ENCODE measurements at places on chromosomes 7 and 10.
A peak's percentile ranks its signal among the peaks of the same experiment; 100 is the strongest.

GRCh38 chr10:120735773-120736371 is 115.3 kb upstream of the WDR11 start:
- no peak for DNase-seq

DNA sequence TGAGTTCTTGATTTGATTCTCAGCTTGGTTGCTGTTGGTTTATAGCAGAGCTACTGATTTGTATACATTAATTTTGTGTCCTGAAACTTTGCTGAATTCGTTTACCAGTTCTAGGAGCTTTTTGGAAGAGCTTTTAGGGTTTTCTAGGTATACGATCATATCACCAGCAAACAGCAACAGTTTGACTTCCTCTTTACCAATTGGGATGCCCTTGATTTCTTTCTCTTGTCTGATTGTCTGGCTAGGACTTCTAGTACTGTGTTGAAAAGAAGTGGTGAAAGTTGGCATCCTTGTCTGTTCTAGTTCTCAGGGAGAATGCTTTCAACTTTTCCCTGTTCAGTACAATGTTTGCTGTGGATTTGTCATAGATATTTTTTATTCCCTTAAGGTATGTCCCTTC is 86.2 kb downstream of the PLXDC2 start:
- no peak for DNase-seq

DNA sequence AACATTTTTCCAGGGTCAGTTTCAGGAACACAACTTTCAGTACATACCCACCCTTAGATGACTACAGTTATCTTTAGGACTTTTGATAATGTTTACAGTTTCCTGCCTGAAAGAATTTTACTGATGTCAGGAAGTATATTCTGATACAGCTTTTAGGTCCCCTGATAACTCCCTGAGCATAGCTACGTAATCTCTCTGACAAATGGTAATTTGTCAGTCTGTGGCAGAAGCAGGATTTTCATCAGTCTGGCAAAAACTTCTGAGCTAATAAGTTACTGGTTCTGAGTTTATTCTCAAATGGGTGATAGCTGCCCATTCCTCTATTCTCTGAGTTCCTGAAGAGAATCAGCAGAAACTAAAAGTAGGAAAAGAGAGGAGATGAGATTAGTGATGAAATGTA is 270.1 kb upstream of the MTPN start:
- DNase-seq, result no peak

GRCh38 chr10:68088740-68089139 is 13.7 kb upstream of the HERC4 start:
- no peak for DNase-seq

- no peak for DNase-seq
Measured at GRCh38 chr7:30814700-30815387, 43.6 kb downstream of the MINDY4 start.

DNA sequence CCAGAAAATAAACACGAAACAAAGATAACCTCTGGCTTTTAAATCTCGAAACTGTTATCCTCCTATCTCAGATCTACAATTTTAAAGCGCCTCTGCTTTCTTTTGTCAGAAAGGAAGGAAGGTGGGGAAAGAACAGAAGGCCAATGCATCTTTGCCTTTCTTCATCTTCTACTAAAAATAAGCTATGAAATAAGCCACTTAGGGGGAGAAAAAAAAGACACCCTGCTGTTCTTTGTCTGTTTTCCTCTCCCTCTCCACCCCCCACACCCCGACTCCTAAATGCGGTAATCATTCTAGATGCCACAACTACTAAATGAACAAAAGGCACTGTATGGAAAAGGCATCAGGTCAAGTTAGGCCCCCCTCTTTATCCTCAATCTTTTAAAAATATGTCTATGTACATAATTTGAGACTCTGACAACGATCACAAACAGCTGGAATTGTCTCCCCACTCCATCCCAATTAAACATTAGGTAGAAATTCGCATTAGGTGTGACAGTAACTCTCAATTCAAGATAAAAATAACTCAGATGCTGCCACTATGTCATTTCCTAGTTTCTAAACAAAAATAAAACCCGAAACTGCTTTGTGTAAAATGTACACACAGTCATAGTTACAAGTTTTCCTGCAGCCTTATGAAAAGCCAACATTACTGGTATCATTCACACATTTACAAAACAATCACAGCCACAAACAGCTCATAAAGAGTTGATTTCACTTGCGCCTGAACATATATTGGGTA is 2.4 kb downstream of the UBE2H start:
- DNase-seq, result no peak

DNA sequence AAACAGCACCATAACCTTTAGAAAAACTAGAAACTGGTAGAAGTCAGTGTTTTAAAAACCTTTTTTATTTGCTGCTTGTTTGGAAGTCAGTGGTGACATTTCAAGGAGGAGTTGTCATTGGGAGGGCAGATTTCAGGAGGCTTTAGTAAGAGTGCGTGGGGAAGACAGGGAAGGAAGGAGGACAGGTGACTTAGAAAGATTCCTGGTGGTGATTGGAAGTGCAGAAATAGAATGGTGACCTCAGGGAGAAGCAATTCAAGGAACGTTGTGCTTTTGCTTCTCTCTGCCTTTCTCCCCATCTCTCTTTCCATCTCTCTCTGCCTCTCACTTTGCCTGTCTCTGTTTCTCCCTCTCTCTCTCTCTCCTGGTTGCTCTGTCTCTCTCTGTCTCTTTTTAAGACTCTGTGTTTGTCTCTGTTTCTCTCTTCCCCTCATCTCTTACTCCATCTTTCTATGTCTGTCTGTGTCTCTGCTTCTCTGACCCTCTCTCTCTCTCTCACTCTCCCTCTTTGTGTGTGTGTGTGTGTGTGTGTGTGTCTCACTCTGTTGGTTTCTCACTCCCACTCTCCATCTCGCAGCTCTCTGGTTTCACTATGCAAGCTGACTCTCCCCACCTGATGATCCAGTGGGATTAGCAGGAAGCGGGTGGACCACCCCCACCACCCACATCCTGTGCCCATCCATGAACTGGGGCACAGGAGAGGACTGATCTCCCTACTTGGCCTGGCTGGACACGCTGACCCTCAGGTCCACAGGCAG is 10.9 kb upstream of the PFKP start:
- no peak for DNase-seq

DNA sequence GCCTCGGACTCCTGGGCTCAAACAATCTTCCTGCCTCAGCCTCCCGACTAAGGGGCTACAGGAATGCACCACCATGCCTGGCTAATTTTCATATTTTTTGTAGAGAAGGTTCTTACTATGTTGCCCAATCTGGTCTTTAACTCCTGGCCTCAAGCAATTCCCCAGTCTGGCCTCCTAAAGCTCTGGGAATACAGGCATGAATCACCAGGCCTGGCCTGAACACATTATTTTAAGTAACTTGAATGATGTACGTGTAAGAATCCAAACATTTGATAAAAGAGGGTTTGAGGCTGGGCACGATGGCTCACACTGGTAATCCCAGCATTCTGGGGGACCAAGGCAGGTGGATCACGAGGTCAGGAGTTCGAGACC is 13.0 kb upstream of the BAMBI start:
- no peak for DNase-seq

GRCh38 chr10:13631594-13631993 is 44.8 kb downstream of the PRPF18 start:
- no peak for DNase-seq

DNA sequence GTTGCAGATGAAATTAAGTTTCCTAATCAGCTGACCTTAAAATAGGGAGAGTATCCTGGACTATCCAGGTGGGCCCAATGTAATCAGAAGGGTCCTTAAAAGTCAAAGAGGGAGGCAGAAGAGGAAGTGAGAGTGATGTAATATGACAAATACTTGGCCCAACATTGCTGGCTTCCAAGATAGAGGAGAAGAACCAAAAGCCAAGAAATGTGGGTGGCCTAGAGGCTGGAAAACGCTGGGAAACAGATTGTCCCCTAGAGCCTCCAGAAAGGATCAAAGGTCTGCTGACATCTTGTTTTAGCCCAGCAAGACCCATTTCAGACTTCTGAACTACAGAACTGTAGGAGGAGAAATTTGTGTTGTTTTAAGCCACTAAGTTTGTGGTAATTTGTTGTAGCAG is 79.7 kb upstream of the NOBOX start:
- DNase-seq, result no peak

DNA sequence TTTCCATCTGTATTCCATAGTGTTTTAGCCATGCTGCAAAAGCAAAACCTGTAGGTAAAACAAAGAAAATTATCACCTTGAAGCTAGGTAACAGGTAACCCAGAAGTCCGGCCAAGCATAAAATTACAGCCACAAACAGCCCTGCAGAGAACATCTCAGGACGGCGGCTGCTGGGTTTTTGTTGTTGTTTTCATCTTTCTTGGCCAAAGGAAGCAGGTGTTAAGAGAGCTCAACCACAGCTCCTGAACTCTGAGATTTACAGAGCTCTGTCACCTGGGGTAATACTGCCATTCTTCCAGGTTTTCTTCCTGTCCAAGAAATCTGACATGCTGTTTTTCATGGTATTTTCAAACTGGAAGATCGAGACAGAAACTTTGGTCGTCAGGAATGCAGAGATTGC is 847 bp upstream of the SCIN start:
- no peak for DNase-seq

DNA sequence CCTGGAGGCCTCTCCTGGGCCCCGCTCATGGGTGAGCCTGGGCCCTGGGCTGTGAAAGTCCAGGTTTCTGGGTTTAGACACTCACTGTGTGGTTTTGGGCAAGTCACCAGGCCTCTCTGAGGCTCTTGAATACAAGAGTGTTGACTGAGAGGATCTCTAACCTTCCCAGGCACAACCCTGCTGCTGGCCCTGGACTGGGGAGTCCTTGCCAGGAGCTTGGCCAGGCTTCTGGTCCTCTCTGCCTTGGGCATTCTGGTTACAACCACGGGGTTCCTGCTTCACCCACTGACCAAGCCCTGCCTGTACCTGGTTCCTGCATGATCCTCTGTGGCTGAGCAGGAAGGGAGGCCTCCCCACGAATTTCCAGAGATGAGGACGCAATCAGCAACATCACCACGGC is 63.6 kb upstream of the COL13A1 start:
- DNase-seq, result no peak

- DNase-seq, result no peak
Measured at GRCh38 chr7:24034251-24034650, 249.7 kb upstream of the NPY start.

DNA sequence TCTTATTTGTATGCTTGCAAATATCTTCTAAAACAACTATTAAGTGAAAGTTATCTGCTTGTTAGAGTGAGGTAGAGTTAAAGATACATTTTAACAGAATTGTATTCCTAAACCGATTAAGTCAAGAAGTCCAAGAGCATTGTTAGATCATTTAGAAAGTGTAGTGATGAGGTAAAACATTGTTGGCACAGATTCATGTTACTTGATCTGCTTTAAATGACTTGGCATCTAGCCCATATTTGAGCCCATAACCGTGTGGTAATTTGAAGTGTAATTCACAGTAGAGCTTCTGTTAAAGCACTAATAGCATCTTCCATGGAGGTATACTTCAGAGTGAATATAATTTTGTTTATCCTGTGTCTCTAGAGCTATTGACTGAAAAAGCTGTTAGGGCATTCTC is 62.1 kb downstream of the PTEN start:
- no peak for DNase-seq

- no peak for DNase-seq
Measured at GRCh38 chr7:44918029-44918428, 32.7 kb upstream of the PURB start.

DNA sequence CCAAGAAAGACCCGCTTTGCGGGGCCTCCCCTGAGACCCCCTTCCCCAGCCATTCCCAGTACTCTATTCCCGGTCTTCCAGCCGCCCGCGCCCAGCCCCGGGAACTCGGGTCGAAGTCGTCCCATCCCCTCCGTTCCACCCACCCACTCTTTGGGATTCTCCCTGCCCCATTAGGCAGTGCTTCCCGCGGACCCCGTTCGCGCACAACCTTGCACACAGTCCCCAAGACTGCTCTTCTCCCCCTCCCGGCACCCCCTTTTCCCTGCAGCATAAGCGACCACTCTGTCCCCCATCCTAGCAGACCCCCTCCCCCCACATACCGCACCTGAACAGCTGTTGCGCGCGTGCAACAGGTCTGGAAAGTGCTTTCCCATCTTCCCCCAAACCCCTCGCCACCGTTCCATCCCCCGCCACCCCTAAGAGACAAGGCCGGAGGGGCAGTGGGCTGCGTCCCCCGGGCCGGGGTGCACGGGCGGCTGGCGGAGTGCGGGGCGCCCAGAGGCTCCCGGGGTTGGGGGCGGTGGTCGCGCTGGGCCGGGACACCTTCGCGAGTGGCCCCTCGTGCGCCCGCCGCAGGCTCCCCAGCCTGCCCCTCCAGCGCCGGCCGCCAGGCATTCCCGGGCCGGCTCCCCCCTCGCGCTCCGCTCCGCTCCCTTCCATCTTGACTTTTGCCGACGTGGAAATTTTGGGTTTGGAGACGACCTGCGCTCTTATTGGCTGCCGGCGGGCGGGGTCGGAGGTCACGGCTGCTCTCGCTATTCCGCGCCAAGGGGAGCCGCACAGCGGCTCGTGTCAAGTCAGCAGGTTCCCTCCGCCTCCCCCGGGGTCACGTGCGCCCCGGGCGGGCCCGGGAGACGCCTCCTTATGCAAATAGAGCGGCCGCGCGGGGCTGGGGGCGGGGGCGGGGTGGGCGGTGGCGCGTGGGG is 201.2 kb upstream of the NFE2L3 start:
- DNase-seq, result peak; percentile 72

GRCh38 chr7:115038158-115038557 is 116.3 kb downstream of the MDFIC start:
- no peak for DNase-seq

- peak; percentile 51 for DNase-seq
Measured at GRCh38 chr10:43304687-43305333, 37.9 kb upstream of the RASGEF1A start.

GRCh38 chr7:55571511-55572377 is 558 bp downstream of the VOPP1 start:
- peak; percentile 37 for DNase-seq

- DNase-seq, result no peak
Measured at GRCh38 chr10:97134110-97134509, 51.6 kb downstream of the SLIT1 start.

- DNase-seq, result no peak
Measured at GRCh38 chr7:127446842-127447241, 54.3 kb upstream of the ZNF800 start.

DNA sequence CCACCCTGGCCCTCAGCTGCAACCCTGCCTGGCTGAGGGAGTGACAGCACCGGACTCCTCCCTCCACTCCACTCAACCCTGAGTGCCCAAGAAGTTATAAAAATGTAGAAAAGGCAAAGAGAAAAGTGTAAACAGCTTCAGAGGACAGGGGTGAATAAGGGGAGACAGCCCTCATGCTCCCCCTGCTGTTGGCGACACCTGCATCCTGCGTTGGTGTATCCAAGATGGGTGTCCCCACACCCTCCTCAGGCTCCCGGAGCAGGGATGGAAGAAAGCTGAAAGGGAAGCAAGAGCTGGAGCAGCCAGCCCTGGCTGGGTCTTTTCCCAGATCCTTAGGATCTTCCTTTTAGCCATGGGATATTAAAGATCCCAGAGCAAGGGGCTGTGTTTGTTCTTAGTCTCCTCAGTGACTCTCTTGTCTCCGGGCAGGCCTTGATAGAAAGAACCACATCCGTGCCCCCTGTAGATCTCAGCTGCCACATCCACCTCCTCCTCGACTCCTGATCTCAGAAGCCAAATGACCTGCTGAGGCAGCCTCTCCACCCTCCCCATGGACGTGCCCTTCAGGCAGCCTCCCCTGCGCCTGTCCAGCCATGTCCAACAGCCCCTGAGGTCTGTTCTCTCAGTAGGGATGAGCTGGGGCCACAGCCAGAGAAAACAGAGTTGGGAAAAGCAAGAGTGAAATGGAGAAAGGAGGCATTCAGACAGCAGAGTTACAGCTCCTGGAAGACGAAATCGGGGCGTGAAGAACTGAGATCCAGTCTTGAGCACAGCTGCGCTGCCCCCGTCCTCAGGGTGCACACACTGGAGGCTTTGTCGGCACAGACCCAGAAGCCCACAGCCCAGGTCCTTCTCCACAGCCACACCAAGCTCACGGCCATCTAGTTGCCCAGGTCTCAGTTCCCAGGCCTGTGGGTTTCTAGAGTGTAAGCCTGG is 6.8 kb downstream of the FAM131B start:
- no peak for DNase-seq

Measured in stimulated activated CD8-positive, alpha-beta memory T cell treated with anti-CD3 and anti-CD28 coated beads, Interleukin-12 subunit alpha, Interleukin-12 subunit beta, amount 100 ng/mL, for 1 hour (primary cell).